GM12878 (cell line): ENCODE measurements at places on chromosomes 5 and 9. TPM values are rescaled to one million over a fixed set of nuclear protein-coding genes. Genes with fewer than 3 reads are reported as not detected.

The DIRAS2 gene
- not detected in 2 replicates for total RNA-seq

The GDNF gene
- total RNA-seq, result not detected in 2 replicates

The FAXDC2 gene
- total RNA-seq, result 0.32 and 0.38 TPM in 2 replicates

DNA sequence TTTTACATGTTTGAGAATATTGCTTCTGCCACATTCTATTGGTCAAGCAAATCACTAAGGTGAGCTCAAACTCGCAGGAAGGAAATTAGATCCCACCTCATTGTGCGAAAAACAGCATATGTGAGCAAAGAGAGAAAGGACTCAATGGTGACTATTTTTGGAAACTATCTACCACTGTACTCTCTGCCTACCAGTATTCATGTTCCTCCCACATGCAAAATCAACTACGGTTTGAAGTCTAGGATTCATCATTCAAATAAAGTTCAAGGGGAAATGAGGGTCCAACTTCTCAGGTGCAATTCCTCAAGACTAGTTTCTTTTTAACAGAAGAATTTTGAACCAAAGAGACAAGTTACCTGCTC is 60.6 kb downstream of the FAM174A start:
- H3K36me3 ChIP-seq, result no peaks in the 10 kb centered on the region
- no peaks in the 10 kb centered on the region for H3K4me1 ChIP-seq
- no peak overlapping the region for H3K4me3 ChIP-seq

DNA sequence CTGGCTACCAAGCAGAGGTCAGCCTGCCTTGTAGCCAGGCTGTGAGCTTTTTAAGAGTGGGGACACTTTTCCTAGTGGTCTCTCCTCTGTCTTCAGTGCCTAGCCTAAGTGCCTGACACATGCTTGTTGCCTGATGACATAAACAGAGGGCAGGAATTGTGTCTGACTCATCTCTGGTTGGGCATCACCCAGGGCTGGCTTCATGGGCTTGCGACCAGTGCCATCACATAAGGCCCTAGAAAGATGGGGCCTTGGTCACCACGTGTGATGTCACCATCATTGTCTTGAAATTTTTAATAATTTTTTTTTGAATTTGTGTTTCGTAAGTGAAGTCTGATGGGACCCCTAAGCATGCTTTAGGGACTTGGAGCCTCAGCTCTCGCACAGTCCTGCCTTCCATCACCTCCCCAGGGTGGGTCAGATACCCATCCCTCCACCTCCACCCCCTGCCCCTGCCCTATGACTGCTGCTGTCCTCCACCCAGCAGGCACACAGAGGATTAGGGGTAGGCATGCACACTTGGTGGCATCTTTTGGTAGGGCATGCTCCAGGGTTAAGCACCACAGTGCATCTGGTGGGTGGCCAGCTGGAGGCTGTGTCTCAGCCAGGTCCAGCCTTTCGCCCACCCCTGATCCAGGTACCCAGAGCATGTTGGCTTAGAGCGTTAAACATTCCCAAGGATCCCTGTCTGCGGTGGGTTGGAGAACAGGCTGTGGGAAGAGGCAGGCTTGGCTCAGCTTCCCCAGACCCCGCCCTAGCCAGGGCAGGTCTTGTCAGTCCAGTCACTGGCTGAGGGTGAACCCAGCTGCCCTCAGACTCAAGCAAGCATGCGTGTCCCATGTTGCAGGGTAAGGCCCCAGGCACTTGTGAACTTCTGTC is 80.1 kb upstream of the SH3PXD2B start:
- DNase-seq, result no peak
- no peaks in the 10 kb centered on the region for H3K36me3 ChIP-seq
- H3K27me3 ChIP-seq, result no peaks in the 10 kb centered on the region; the same call in 1 of the 2 replicates
- no peak overlapping the region for H3K4me3 ChIP-seq

DNA sequence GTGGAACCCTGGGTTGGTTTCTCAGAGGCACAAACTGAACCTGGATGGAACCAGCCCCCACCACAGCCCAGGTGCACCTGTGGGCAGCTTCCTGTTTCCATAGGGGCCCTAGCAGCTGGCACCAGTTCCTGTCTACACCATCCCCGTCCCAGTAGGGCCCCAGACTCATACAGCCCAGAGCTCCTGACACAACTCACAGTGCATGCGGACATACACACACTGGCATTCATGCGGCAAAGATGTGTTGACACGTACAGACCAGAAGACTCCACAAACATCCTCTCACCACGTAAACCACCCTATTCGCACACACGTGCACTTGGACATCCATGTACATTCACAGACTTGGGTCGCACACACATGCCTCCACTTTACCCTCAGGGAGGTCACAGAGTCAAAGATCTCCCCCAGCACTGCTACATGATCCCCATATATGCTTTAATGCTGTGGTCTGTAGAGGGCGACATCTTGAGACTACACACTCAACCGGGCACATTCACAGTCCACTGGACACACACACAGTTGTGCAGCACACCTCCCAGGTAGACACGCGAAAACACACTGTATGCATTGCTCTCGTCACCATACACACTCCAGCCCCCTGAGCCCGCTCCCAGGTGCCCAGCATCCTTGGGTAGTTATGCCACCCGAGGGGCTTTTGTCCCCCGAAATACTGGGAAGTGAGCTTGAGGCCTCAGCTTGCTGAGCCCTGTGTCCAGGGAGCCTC is 22.4 kb downstream of the CXXC5 start:
- H3K36me3 ChIP-seq, result peaks cover 6% of the 10 kb centered on the region
- peaks cover 54% of the 10 kb centered on the region for H3K4me1 ChIP-seq
- DNase-seq, result peak; percentile 90
- peak overlapping the region; percentile 99 for H3K27ac ChIP-seq
- H3K4me3 ChIP-seq, result peak overlapping the region; percentile 84
- no peaks in the 10 kb centered on the region for H3K27me3 ChIP-seq

GRCh38 chr9:102295188-102295587 is 556.7 kb upstream of the GRIN3A start:
- H3K27me3 ChIP-seq, result no peaks in the 10 kb centered on the region
- H3K36me3 ChIP-seq, result no peaks in the 10 kb centered on the region
- no peak overlapping the region for H3K27ac ChIP-seq
- H3K4me1 ChIP-seq, result no peaks in the 10 kb centered on the region

DNA sequence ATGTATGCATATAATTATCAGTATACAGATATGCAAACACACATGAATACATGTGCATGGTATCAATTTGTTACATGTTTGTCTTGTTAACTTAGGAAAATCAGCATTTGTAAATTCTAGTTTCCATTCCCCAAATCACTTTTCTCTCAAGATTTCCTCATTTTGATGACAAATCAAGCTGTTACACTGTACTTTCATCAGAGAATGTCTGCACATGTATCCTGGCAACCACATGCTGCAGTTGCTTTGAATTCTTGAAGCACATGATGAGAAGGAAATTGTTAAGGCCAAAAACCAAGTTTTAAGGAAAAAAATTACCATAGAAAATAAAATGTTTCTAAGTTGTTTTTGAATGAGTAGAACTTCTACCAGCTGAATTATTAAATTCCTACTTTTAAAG is 1834.5 kb downstream of the EFNA5 start:
- H3K27ac ChIP-seq, result no peak overlapping the region
- no peak for DNase-seq
- H3K4me1 ChIP-seq, result no peaks in the 10 kb centered on the region
- H3K27me3 ChIP-seq, result no peaks in the 10 kb centered on the region
- H3K36me3 ChIP-seq, result no peaks in the 10 kb centered on the region
- H3K4me3 ChIP-seq, result no peak overlapping the region

GRCh38 chr9:68738358-68738757 is 33.3 kb downstream of the PIP5K1B start:
- no peaks in the 10 kb centered on the region for H3K36me3 ChIP-seq
- no peak overlapping the region for H3K4me3 ChIP-seq
- no peak overlapping the region for H3K27ac ChIP-seq

DNA sequence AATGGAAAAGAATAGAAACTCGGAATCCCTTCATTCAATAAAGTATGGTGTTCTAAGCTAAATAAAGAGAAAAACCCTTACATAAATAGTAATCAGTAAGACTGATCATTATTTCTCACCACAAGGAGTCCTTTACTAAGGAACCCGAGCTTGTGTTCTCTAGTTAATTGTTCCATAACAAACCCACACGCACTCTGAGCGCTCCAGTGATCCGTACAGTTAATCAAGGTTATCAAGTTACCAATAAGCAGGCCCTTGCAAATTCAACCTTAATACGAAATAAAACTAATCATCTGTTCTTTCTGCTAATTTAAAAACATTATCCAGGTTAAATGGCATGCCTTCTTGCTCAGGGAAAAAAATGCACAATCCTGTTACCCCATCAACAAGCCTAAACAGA is 224.4 kb downstream of the FRMD3 start:
- H3K36me3 ChIP-seq, result no peaks in the 10 kb centered on the region
- H3K4me1 ChIP-seq, result no peaks in the 10 kb centered on the region
- H3K4me3 ChIP-seq, result no peak overlapping the region
- H3K27ac ChIP-seq, result no peak overlapping the region
- H3K27me3 ChIP-seq, result no peaks in the 10 kb centered on the region

DNA sequence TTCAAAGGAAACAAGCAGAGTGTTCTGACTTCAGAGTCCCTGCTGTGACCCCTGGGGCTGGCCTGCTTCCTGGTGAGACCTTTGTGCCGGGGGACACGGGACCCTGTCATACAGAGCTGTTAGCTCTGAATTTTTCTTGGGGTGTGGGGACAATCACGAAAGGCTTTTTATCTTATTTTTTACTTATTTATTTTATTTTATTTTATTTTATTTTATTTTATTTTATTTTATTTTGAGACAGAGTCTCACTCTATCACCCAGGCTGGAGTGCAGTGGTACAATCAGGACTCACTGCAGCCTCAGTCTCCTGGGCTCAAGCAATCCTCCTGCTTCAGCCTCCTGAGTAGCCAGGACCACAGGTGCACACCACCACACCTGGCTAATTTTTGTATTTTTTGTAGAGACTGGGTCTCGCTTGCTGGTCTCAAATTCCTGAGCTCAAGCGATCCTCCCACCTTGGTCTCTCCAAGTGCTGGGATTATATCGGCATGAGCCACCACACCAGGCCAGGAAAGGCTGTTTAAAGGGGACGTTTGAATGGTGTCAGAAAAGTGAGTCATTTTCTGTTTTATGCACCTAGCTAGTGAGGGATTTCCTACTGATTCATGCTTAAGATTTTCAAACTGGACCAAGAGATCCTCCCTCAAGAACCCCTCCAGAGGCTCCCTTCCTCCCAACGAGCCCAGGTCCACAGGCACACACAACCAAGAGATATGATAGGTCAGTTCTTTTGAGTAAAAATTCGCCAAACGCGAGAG is 75.7 kb downstream of the OLFM1 start:
- H3K27ac ChIP-seq, result no peak overlapping the region
- DNase-seq, result no peak
- H3K4me1 ChIP-seq, result no peaks in the 10 kb centered on the region
- no peaks in the 10 kb centered on the region for H3K36me3 ChIP-seq
- no peak overlapping the region for H3K4me3 ChIP-seq

GRCh38 chr5:83368319-83368718 is 103.2 kb upstream of the VCAN start:
- no peaks in the 10 kb centered on the region for H3K36me3 ChIP-seq
- H3K27me3 ChIP-seq, result no peaks in the 10 kb centered on the region
- H3K4me3 ChIP-seq, result no peak overlapping the region
- peaks cover 13% of the 10 kb centered on the region; the same call in 1 of the 2 replicates for H3K4me1 ChIP-seq

- H3K27ac ChIP-seq, result no peak overlapping the region
- no peaks in the 10 kb centered on the region for H3K27me3 ChIP-seq
- no peak for DNase-seq
Observed at GRCh38 chr9:8769153-8769552, 969.6 kb upstream of the DMAC1 start.
